NCI-H2081 treated with DMSO at 0.1 percent for 48 hours (cell line): ENCODE measurements at places on chromosomes 7 and 10.

GRCh38 chr7:157282141-157282801 lies 54.5 kb upstream of the DNAJB6 start:
- DNase-seq, result no peak

DNA sequence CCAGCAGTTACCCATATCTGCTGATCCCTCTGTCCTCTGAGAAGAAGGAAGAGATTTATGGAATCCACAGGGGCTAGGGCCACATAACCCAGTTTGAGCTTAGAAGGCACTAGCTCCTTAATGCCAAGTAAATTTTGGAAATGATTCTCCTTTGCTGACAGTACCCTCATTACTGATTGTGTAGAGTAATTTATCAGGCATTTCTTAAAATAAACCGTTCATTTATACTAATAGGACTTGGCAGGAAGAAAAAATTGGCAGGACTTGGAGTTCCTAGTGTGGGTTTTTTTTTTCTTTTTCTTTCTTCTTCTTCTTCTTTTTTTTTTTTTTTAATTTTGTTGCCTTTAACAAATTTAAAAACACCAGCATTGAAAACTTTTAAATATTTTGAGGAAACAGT lies 645.7 kb downstream of the SUGCT start:
- DNase-seq, result no peak

- no peak for DNase-seq
Observed at GRCh38 chr7:76506081-76506440, 4.3 kb upstream of the UPK3B start.

DNA sequence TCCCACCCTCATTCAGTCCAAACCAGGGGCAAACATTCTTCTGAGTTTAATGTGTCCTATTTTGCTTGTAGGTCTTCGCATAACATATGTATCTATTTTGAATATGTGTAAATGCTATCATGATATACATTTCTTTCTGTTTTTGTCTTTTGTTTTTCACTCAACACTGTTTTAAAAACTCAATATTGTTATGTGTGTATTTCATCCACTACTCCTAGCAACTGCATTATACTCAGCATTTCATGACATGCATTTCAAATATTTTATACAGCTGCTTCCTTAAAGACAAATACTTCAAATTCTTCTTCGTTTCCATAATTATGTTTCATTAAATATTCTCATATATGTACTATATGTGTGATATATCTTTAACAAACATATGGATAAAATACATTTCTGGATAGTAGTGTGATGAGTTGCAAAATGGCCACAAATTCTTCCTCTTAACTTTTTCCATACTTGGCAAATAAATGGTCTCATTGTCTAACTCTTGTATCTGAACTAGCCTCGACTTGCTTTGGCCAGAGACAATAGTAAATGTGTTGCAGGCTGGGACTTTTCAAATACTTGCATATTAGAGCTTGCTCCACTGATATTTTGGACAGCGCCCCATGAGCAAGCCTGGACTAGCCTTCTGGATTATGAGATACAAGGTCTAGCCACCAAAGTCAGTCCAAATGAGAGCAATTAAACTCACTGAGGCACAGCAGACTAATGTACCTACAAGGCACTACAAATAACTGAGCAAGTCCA lies 539.7 kb upstream of the KCND2 start:
- DNase-seq, result no peak

- DNase-seq, result no peak
Observed at GRCh38 chr10:69685426-69685801, 55.4 kb downstream of the FAM241B start.

DNA sequence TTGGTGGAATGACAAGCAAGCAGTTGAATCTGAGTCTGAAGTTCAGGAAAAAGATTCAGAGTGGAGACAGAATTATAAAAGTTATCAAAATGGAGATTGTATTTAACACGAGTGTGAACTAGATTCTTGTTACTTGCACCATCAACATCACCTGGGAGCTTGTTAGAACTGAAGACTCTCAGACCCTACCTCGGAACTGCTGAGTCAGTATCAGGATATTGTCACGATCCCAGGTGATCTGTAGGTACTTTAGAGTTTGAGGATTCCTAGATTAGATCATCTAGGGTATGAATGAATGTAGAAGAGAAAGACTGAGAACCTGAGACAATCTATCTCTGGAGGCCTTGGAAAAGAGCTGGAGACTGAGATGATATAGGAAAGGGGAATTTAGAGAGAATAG lies 194.1 kb downstream of the CTTNBP2 start:
- no peak for DNase-seq

DNA sequence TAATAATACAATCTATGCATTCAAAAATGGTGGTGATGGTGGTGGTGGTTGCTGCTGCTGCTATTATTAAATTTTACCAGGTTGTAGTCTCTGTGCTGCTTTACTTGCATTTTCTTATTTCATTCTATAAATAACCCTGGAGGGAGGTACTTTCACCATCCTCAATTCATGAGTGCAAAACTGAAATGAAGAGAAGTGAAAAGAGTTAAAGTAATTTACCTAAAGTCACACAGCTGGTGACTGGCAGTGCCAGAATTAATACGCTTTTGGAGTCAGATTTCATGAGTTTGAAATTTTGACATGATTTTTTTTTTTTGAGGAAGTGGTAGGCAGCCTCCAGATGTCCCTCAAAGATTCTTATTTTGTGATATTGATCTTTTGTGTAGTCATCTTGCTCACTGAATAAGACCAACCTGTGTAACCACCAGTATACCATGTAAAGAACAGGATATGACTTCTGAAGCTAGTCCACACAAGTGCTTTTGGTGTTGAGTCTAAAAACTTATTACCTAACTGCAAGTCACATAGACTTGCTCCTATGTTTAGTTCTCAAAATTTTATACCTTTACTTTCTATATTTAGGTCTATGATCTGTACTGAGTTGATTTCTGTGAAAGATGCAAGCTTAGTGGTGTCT lies 218.8 kb downstream of the ZWINT start:
- DNase-seq, result no peak

DNA sequence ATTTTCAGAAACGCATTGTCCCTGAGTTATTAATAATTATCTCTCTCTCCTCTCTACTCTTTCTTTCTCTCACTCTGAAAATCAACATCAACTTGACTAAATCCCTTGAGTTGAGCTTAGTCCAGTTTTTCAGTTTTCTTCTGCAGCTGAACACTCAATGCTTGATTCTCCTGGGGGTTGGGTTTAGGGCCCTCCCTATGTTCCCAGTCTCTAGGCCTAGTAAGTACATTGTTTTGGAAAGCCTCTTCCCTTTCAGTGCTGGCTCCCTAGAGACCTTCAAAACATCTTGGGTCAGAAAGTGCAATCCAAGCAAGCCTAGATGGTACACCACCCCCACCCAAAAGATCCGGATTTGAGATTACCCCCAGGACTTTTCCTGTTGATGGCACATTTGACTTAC lies 488.5 kb downstream of the LRMDA start:
- DNase-seq, result no peak

DNA sequence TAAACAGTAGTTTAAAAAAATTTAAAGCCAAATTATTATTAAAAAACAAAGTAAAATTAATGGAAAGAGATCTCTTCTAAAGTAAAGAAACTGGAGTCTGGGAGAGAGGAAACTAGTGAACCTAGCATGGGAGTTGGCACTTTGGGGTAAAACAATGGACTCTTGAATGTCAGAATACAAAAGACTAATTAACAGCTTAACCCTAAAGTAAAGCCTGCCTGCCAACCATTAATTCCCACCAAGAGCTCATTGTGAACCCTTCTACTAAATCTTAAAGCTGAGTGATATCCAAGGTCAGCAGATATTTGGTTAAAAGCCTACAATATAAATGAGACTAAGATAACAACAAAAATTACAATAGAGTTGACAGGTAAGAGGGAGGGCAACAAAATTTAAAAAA lies 36.5 kb downstream of the KMT2C start:
- DNase-seq, result no peak

DNA sequence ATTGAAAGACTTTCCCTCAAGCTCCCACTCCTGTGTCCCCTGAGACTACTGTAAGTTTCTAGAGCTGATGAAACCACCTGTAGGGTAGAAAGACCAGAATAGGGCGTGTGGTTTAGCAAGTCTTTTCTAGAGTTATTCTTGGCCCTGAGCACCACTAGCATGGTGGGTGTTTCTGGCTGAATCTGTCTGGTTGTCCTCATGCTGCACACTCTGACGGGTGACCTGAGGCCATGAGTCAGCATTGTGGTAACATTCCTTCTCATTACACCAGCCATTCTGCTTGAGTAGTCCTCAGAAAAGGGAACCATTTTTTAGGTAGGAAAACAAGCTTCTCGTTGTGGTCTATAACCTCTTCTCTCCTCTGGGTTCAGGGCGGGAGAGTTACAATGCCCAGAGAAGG lies 250.3 kb downstream of the SNX13 start:
- DNase-seq, result no peak
